ENCODE measurements at places on chromosomes 11 and 22.

DNA sequence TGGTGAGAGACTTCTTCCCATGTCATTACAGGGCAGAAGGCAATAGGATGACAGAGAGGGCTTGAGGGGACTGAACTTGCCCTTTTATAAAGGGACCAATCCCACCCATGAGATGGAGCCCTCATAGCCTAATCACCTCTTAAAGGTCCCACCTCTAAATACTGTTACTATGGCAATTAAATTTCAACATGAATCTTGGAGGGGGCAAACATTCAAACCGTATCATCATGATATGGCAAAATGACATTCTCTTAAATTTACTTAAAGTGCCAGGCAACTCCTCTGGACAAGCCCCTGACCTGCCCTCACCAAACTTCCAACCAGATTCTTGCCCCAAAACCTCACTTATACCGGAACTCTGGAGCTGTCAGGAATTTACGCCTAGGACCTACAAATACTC lies 100.8 kb upstream of the OR5AK2 start:
- no peak for DNase-seq

DNA sequence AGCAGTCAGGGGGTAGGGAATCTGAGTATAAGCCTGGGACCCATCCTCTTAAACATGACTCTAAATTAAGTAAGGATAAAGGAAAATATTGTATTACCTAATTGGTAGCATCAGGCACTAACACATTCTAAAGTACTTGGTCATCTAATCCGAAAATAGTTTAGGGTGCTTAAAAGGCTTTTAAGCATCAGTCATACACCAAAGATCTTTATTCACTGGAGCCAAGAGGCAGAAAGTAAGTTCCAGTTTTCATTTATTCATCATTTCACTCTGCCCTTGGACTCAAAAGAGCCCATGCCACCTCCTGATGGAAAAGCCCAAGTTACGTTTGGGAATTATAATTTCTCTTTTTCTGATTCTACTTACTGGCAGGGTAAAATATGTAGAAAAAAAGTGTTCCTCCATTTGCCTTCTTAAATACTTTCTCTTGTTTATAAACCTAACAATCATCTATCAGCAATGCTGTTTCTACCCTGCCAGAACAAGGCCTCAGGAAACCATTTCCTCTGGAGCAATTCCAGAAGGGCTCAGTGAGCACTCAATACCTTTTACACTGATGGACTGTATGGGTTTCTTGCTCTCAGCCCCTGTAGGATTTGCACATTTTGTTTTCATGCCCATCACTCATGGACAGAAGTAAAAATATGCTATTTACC lies 120.1 kb upstream of the SLC5A12 start:
- DNase-seq = no peak

DNA sequence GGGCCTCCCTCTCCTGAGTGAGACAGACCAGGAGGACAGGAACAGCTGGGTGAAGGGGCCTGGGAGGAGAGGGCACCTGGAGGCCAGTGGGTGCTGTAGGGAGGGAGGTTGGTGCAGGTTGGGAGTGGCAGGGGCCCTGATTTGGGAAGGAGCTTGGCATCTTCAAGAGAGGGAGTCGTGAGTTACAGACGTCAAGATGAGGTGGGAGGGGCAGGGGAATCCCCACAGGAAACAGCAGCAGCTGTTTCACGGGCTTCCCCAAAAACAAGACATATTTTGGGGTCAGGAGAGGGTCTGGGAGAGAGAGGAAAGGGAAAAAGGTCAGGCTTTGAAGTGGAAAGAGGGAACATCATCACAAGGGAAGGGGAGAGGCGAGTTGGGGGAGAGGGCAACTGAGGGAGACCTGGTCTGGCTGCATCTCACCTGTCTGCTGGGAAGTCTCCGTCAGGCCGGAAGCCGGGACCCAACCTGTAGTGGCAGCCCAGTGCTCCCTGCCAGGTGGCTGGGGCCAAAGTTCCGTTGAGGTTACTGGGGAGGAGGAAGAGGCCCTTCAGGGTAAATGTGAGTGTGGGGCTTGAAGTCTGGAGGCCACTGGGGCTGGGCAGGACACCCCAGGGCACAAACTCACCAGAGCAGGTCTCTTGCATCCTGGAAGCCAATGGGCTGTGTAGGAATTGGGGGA lies 4.4 kb downstream of the NAALADL1 start:
- DNase-seq = no peak

DNA sequence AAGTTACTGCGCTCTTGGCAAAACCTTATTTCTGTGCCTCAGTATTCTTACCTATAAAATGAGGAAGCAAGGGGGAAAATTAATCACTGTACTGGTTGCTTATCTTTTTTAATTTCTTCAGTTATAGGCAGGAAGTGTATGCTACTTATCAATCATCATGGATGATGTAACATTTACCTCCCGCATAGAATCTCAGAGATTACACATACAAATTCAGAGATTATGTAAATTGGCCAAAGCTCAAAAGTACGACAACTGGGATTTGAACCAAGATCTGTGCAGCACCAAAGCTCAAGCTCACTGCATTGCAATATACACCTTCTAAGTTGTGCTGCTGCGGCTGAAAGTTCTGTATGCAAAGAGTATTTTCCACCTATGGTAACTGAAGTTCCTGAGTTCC lies 83.0 kb downstream of the PDHX start:
- DNase-seq = no peak

- DNase-seq = no peak
Observed at GRCh38 chr11:112611771-112612170, 349.4 kb upstream of the NCAM1 start.

GRCh38 chr22:27241430-27242321 lies 559.9 kb downstream of the MN1 start:
- peak; percentile 64 for DNase-seq

All from amygdala (tissue), 56 donors.